ENCODE measurements at places on chromosomes 3 and 15. TPM values are rescaled to one million over a fixed set of nuclear protein-coding genes. Genes with fewer than 3 reads are reported as not detected.

The AHSG gene
- not detected for total RNA-seq

The GOLGA8Q gene
- 1.1 TPM for total RNA-seq

The PLA1A gene
- 0.13 TPM for total RNA-seq

The GOLGA8K gene
- total RNA-seq = 0.36 TPM

The GCHFR gene
- total RNA-seq = 0.85 TPM

The OR5K4 gene
- not detected for total RNA-seq

The CHDH gene
- 0.03 TPM for total RNA-seq

The SUCNR1 gene
- total RNA-seq = 51.2 TPM

The PRR23C gene
- total RNA-seq = not detected

The KLHL6 gene
- under 0.01 TPM for total RNA-seq

The CD200 gene
- 12.8 TPM for total RNA-seq

The RARB gene
- total RNA-seq = 10.2 TPM

The TERC gene
- total RNA-seq = 23.9 TPM

The UNC13C gene
- total RNA-seq = under 0.01 TPM
